ENCODE measurements at places on chromosomes 5 and 9. TPM values are rescaled to one million over a fixed set of nuclear protein-coding genes. Genes with fewer than 3 reads are reported as not detected.

Gene SGTB
- total RNA-seq, result 12.6 TPM

Gene TERT
- total RNA-seq, result not detected

- no peak for DNase-seq
These were observed 194.0 kb downstream of the NFIB start for GRCh38 chr9:14119694-14120514.

DNA sequence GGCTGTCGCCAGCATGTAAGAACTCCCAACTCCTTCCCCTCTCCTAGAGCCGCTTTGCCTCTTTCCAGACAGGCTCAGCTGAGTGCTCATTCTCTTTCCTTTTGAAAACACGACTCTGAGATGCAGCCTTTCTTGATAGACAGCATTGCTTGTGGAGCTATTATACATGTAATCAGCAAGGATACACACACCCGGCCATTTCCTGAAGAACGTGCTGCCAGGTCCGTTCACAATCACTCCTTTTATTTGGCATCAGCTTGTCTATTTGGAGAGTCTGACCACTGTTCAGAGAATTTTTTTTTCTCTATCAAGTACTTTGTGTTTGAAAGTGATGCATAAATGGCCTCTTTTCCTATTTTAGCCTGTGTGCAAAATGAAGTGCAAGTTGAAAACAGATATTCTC, 328.7 kb downstream of the MARCHF11 start:
- DNase-seq, result no peak
